CD8-positive, alpha-beta memory T cell (primary cell): ENCODE measurements at places on chromosomes 3 and 15.

GRCh38 chr3:45798034-45798433 is 1.7 kb upstream of the SLC6A20 start:
- no peak for DNase-seq
- peaks cover 47% of the 10 kb centered on the region for H3K27me3 ChIP-seq
- H3K4me1 ChIP-seq, result peaks cover 11% of the 10 kb centered on the region
- H3K36me3 ChIP-seq, result no peaks in the 10 kb centered on the region
- no peak overlapping the region for H3K27ac ChIP-seq

- no peak overlapping the region for H3K4me3 ChIP-seq
- no peak overlapping the region for H3K27ac ChIP-seq
- DNase-seq, result no peak
These were observed 30.1 kb downstream of the SST start for GRCh38 chr3:187639927-187640568.

GRCh38 chr3:100875239-100875638 is 118.0 kb downstream of the ABI3BP start:
- H3K27me3 ChIP-seq, result no peaks in the 10 kb centered on the region
- H3K36me3 ChIP-seq, result no peaks in the 10 kb centered on the region
- H3K4me1 ChIP-seq, result no peaks in the 10 kb centered on the region

DNA sequence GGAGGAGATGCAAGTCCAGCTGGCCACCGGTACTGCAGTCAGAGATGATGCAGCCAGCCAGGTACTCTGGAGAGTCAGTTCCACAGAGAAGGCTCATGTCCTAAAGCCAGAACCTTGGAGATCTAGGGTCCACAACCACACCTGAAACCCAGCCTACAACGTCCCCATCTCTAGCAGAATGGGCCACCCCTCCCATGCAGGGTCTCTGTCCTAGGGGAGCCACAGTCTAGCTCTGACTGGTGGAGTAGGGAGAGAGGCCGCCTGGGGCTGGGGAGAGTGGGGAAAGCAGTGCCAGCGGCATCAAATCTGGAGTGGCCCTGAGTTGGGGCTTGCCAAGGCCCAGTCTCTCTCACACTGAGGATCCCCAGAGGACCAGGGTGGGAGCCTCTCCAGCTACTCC is 43.5 kb downstream of the PTH1R start:
- H3K27me3 ChIP-seq, result no peaks in the 10 kb centered on the region
- DNase-seq, result peak; percentile 23
- peaks cover 10% of the 10 kb centered on the region for H3K4me1 ChIP-seq
- no peak overlapping the region for H3K4me3 ChIP-seq

DNA sequence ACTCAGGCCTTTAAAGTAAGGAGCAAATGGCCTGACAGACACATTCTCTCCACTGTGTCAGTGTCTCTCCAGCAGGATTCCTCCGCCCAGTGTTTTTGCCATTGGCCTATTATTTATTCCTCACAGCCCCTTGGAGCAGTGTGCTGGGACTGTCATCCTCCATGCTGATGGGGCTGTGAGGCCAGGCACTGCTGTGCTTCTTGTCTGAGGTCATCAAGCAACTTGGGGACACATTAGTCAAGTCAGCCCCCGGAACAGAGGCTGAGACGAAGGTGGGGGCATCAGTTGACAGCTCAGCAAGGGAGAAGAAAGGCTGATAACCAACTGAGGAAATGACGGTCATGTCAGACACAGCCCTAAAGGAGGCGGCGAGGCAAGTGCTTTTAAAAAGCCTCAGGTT is 67.4 kb downstream of the XXYLT1 start:
- no peaks in the 10 kb centered on the region for H3K27me3 ChIP-seq
- H3K4me3 ChIP-seq, result no peak overlapping the region
- H3K27ac ChIP-seq, result peak overlapping the region; percentile 9
- no peaks in the 10 kb centered on the region for H3K4me1 ChIP-seq
- no peak for DNase-seq

- no peaks in the 10 kb centered on the region for H3K27me3 ChIP-seq
- H3K4me1 ChIP-seq, result no peaks in the 10 kb centered on the region
- no peak overlapping the region for H3K27ac ChIP-seq
- no peaks in the 10 kb centered on the region for H3K36me3 ChIP-seq
- no peak for DNase-seq
These were observed 519.3 kb downstream of the NLGN1 start for GRCh38 chr3:173916799-173917198.

DNA sequence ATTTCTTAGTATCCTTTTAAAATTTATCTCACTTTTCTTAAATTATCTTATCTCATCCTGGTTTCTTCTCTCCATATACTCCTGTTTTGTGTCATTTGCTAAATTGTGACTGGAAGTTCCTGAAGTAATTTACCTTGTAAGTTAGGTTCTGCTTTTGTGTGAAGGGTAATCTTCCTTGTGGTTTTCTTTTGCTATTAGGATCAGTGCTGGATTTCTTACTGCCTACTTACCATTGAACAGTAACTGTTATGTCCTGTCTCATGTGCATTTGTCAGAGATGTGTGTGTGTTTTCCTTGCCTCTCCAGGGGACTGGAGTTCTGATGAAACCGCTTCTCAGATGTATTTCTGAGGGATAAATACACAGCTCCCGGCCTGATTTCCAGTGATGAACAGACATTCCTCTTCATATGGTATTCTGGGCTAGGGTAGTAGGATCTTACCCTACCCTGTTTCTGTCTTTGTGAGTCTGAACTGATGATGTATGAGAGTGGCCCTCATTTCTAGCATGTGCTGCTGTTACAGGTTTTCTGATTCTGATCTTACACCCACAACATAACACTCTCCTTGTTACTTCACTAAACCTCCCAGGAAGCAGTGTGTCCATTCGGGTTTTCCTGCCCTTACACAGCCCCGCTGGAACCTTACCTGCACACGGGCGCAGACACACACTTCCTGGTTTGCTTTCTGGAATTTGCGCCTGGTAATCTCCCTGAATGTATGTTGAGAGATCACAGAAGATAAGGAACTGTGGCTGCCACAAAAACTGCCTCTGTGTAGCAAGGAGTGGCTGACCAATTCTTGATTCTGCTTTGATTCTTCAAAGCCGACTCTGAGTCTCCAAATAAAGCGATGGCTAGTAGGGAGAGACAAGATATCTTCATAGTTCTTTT is 14.7 kb downstream of the PAK2 start:
- H3K36me3 ChIP-seq, result peaks cover 15% of the 10 kb centered on the region
- no peak overlapping the region for H3K27ac ChIP-seq
- DNase-seq, result no peak
- H3K4me1 ChIP-seq, result no peaks in the 10 kb centered on the region
- H3K4me3 ChIP-seq, result no peak overlapping the region

DNA sequence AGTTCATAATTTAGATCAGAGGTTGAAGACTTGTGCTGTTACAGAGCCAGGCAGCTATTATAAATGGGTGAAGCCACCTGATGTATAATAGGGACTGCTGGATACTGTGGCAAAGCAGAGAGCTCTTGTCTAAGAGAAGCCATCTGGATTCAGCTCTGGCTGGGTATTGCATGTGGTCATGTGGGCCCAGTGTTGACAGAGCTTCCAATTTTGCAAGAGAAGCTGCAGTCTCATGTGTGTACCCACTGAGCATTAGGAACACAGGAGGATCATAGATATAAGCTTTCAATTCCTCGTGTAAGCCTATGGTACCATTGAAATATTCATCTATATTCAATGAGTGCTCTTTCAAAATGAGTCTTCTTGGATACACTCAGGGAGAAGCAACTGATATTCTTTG is 303.9 kb upstream of the SLCO3A1 start:
- no peak overlapping the region for H3K27ac ChIP-seq
- H3K36me3 ChIP-seq, result no peaks in the 10 kb centered on the region
- no peaks in the 10 kb centered on the region for H3K27me3 ChIP-seq
- no peak overlapping the region for H3K4me3 ChIP-seq

DNA sequence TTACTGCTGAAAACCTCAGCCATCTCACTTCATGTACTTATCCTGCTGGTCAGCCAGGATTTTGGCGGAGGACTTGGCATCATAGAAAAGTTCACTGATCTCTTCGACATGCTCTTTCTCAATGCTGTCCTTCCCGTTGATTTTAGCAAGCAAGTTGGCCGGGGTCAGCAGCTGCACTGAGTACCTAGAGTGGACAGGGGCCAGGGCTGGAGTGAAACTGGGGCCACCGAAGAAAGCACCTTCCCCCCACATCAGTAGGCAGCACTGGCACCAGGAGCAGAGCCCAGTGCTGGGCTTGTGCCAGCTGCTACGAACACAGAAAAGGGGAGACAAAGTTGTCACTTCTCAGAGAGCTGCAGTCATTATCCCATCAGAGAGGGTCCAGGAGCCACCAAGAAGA is 29.0 kb downstream of the SEC61A1 start:
- H3K4me1 ChIP-seq, result peaks cover 3% of the 10 kb centered on the region
- peaks cover 41% of the 10 kb centered on the region for H3K36me3 ChIP-seq
- no peak overlapping the region for H3K27ac ChIP-seq
- no peak for DNase-seq
- no peaks in the 10 kb centered on the region for H3K27me3 ChIP-seq

DNA sequence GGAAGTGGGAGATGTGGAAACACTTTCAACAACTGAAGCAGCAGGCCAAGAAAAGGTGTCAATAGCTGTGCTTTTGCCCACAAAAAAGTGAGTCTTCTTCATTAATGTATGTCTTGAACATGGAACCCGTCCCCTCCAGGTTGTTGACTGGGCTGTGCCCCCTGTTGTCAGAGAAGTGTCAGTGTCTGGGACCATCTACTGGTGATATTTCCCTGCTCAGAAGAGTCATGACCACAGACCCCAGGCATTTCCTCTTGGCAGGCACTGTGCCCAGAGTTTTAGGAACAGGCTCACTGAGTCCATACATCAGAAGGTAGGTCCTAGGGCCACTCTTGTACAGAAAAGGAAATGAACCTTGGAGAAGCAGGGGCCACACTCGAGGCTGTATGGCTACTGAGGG is 54.8 kb upstream of the LARS2 start:
- DNase-seq, result no peak
- peaks cover 12% of the 10 kb centered on the region for H3K27me3 ChIP-seq
- H3K4me1 ChIP-seq, result no peaks in the 10 kb centered on the region
- no peaks in the 10 kb centered on the region for H3K36me3 ChIP-seq
- H3K4me3 ChIP-seq, result no peak overlapping the region
- no peak overlapping the region for H3K27ac ChIP-seq

GRCh38 chr3:29903600-29903999 is 622.7 kb downstream of the RBMS3 start:
- no peaks in the 10 kb centered on the region for H3K4me1 ChIP-seq
- H3K27ac ChIP-seq, result no peak overlapping the region
- no peak for DNase-seq
- no peaks in the 10 kb centered on the region for H3K27me3 ChIP-seq
- H3K4me3 ChIP-seq, result no peak overlapping the region

GRCh38 chr3:60102154-60102553 is 1052.3 kb upstream of the CFAP20DC start:
- no peak overlapping the region for H3K4me3 ChIP-seq
- peaks cover 4% of the 10 kb centered on the region for H3K4me1 ChIP-seq
- no peaks in the 10 kb centered on the region for H3K27me3 ChIP-seq

DNA sequence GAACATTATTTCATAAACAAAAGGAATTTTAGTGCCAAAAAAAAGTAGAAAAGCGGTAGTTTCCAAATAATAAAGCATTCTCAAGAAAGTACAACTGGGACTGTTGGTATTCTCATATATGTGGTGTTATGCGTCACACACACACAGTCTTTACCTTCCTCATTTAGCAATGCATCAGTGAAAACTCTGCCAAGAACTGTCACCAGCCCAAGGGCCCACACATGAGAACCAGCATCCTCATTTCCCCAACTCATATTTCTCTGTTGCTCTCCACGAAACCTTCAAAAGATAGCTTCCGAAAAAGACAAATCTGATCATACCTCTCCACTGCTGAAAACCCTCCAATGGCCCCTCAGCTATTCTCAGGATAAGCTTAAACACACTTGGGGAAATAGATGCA is 150.7 kb downstream of the CADPS start:
- no peaks in the 10 kb centered on the region for H3K4me1 ChIP-seq
- no peak for DNase-seq
- no peaks in the 10 kb centered on the region for H3K27me3 ChIP-seq
- H3K36me3 ChIP-seq, result no peaks in the 10 kb centered on the region

- H3K27me3 ChIP-seq, result no peaks in the 10 kb centered on the region
- no peak for DNase-seq
- peaks cover 42% of the 10 kb centered on the region for H3K4me1 ChIP-seq
- H3K4me3 ChIP-seq, result no peak overlapping the region
- H3K36me3 ChIP-seq, result no peaks in the 10 kb centered on the region
- no peak overlapping the region for H3K27ac ChIP-seq
These were observed 552.3 kb downstream of the FOXP1 start for GRCh38 chr3:71031181-71031580.

GRCh38 chr3:114155370-114155821 is 23.5 kb downstream of the DRD3 start:
- H3K36me3 ChIP-seq, result no peaks in the 10 kb centered on the region
- H3K4me3 ChIP-seq, result no peak overlapping the region
- peaks cover 7% of the 10 kb centered on the region for H3K4me1 ChIP-seq
- DNase-seq, result no peak
- H3K27ac ChIP-seq, result no peak overlapping the region

DNA sequence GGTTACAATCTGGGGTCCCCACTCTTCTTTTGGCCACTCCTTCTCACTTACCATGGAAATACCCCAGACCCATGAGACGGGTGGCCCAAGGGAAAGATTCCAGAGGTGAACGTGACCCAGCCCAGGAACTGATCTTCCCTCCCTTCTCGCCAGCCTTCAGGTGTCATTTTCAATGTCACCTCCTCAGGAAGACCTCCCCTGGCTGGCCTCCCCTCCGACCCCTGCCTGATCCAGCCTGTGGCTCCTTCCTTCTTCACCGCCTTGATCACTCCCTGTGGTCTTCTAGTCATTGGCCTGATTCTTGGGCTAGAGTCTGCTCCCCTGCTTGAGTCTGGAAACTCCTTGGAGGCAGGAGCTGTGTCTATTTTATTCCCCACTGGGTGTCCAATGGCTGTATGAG is 146.1 kb downstream of the SMAD6 start:
- H3K36me3 ChIP-seq, result no peaks in the 10 kb centered on the region
- peaks cover 5% of the 10 kb centered on the region for H3K27me3 ChIP-seq

DNA sequence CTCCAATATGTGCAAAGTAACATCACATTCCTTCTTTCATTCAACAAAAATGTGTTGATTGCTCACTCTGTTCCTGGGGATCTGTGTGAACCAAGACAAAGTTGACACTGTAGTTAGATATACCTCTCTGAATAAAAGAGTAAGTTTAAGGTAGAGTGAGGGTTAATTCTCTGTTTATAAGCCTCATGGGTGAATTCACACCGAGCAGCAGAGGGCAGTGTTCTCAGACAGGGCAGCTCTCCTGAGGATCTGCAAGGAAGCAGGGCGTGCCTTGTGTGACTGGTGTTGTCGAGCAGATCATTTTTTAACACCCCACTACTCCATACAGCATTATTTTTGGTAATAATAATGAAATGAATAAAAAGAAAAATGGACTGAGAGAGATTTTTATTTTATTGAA is 34.4 kb downstream of the PAQR9 start:
- H3K27ac ChIP-seq, result no peak overlapping the region
- no peaks in the 10 kb centered on the region for H3K36me3 ChIP-seq
- no peaks in the 10 kb centered on the region for H3K4me1 ChIP-seq
- H3K4me3 ChIP-seq, result no peak overlapping the region
- H3K27me3 ChIP-seq, result no peaks in the 10 kb centered on the region

- no peaks in the 10 kb centered on the region for H3K36me3 ChIP-seq
- DNase-seq, result no peak
- no peaks in the 10 kb centered on the region for H3K4me1 ChIP-seq
- no peak overlapping the region for H3K4me3 ChIP-seq
- H3K27ac ChIP-seq, result peak overlapping the region; percentile 49
These were observed 6.8 kb upstream of the PDCD6IP start for GRCh38 chr3:33791477-33792166.

- no peaks in the 10 kb centered on the region for H3K36me3 ChIP-seq
- no peaks in the 10 kb centered on the region for H3K27me3 ChIP-seq
- no peak for DNase-seq
- H3K27ac ChIP-seq, result no peak overlapping the region
These were observed 155.5 kb downstream of the PLD1 start for GRCh38 chr3:171654809-171655208.
